ENCODE measurements at places on chromosomes 2 and 18.

DNA sequence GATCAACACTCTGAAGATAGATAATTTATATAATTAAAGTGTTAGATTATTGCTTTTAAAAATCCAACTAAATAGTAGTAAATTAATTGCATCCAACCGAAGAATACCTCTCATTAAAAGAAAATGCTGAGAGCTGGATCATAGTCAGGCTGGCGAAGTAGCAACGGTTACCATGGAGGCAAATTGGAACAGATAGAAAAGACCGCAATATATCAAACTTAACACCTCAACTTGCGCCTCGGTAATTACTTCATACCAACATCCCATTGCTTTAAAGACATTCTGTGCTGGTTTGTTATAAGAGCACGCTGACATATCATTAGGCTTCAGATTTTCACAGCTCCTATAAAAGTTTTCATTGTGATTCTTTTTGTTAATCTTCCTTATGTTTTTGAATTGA is 183.8 kb upstream of the ZC3H15 start:
- DNase-seq = no peak

DNA sequence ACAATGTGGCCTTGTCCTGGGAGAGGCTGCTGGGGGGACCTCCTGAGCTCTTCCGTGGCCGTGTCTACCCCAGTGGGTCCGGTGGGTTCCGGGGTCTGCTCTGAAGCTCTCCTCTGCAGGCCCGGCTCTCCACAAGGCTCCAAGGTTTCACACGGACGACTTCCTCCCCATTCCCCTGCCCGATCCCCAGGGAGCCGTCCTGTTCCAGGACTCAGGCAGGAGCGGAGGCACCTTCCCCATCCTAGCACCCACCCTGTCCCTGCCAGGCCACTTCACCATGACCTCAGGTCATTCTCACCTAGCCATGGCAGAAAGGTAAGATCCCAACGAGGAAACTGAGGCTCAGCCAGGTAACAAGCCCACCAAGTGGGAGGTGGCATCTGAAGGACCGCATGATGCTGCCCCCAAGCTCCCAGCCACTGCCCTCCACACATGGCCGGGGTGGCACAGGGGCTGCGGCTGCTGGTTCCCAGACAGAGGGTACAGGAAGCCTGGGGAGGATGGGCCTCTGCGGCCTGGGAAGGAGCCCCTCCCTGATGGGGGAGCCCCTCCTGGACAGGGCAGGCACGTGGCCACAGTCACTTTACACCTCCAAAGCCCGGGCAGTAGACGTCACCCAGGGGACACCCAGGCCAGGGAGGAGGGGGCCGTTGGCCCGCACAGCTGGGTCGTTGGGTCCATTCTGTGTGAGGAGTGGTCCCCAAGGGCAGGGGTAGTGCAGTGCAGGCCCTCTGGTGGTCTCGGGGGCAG is 274.0 kb downstream of the NDUFA10 start:
- DNase-seq = no peak

- DNase-seq = no peak
Observed at GRCh38 chr2:177315364-177315763, 50.8 kb upstream of the NFE2L2 start.

GRCh38 chr2:142881619-142882018 is 4.2 kb downstream of the KYNU start:
- DNase-seq = no peak

DNA sequence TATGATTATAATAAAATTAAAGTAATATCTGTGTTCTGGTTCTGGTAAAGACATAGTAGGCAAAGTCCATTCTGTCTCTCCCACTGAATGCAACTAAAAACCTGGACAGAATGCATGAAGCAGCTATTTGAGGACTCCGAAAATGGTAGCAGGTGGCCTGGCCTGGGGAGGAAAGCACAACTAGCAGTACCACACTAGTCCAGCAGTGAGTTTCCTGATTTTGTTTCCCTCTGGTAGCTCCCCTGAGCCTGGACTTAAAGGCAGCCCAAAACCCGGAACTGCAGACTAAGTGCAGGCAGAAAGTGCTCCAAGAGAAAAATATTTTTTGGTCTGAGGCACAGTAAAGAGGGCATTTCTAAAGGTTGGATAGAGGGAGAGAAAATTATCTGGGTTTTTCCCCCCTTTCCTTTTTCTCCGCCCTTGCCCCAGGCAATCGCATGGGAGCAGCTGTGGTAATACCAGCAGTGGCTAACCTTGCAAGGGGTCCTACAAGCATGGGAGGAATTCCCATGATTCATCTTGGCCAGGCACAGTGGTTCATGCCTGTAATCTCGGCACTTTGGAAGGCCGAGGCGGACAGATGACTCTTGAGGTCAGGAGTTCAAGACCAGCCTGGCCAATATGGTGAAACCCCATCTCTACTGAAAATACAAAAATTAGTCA is 32.3 kb downstream of the ASXL2 start:
- no peak for DNase-seq

DNA sequence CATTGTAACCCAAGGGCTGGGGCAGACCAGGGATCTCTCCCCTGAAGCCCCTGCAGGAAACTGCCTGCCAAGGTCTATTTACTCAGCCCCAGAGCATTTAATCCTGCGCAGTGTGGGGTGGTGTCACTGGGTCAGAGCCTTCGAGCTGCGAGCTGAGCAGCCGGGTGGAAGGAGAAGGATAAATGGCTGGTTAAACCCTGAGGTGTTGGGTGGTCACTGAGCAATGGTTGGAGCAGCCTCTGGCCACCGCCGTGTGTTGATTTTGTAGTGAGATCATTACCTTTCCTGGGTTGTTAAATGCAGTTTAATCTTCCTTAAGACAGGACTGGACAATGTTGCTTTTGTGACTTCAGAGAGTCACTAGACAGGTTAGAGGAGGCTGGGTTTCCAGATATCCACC is 98.1 kb downstream of the SETBP1 start:
- DNase-seq = no peak

GRCh38 chr18:26656431-26656943 is 108.1 kb upstream of the KCTD1 start:
- no peak for DNase-seq

DNA sequence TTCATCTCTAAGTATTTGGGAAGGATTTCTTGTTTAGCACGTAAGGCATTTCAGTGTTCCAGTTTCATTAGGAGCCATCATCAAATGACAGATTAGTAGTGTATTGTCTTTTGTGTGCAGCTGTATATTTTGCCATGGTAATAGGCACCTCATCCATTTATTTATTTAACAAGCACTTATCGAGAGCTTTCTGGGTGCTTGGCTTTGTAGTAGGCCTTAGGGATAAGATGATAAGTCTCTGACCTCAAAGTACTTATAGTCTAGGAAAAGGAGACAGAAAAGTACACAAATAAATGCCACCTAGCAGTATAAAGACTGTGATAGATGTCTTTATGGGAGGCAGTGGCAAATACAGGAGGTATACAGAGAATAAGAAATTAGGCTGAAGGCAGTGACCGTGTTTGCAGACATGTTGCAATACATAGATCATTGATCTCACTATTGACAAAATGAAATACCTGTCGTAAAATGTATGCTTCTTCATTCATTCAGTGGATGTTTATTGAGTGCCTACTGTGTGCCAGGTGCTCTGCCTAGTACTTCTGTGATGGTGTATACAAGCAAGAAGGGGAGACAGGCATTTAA is 265.9 kb downstream of the SETBP1 start:
- no peak for DNase-seq

DNA sequence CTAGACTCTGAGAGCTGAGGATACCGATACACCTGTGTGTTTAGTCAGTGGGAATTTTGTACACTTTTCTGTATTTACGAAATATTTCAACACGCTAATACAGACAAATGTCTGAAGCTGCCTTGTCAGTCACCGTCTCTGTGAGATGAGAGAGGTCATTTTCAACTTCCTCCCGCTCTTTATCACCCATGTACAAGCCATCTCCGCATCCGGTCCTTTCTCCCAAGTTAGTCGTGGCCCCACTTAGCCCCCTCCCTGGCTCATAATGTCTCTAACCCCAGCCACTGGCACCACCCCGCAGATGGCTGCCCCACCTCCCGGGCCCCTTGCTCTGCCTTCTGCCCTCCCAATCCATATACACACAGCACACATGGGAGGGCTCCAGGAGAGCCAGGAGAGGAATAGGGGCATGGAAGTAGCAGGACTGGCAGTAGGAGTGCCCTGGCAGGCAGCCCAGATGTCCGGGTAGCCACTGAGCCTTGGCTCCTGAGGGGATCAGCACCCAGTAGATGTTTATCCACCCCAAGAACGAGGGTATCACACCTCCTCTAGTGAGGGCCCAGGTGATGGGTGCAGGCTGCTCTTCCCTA is 2.0 kb upstream of the RUFY4 start:
- no peak for DNase-seq

- DNase-seq = no peak
Observed at GRCh38 chr2:45274250-45274926, 265.1 kb upstream of the SIX2 start.
